Activated CD8-positive, alpha-beta T cell treated with anti-CD3 and anti-CD28 coated beads for 36 hours (primary cell): ENCODE measurements at places on chromosomes 6 and 20. TPM values are rescaled to one million over a fixed set of nuclear protein-coding genes. Genes with fewer than 3 reads are reported as not detected.

Gene HCRTR2
- not detected for total RNA-seq

Gene PRSS16
- total RNA-seq, result 1.9 TPM

Gene MOXD1
- total RNA-seq, result not detected

Gene CTSA
- 40.2 TPM for total RNA-seq

Gene LY86
- total RNA-seq, result 0.32 TPM

Gene BICRAL
- total RNA-seq, result 9.7 TPM

Gene NKAIN2
- total RNA-seq, result not detected
